ENCODE measurements at places on chromosomes 7 and 10. TPM values are rescaled to one million over a fixed set of nuclear protein-coding genes. Genes with fewer than 3 reads are reported as not detected.

GRCh38 chr7:47730142-47730541, 148.2 kb upstream of the TNS3 start:
- no peak for DNase-seq

The GIMAP2 gene
- 0.07 TPM for total RNA-seq

The CPVL gene
- total RNA-seq = 31.3 TPM

The FANK1 gene
- total RNA-seq = 2.8 TPM

The SFRP5 gene
- total RNA-seq = not detected

GRCh38 chr7:27124096-27124901, 6.3 kb downstream of the HOXA4 start:
- no peak for DNase-seq

Data from epithelial cell of proximal tubule (primary cell).